ENCODE measurements at places on chromosomes 7 and 10. TPM values are rescaled to one million over a fixed set of nuclear protein-coding genes. Genes with fewer than 3 reads are reported as not detected.

MALRD1 gene
- 1.1 TPM for total RNA-seq

HTRA1 gene
- 40.9 TPM for total RNA-seq

CFAP43 gene
- total RNA-seq, result not detected

NAT16 gene
- not detected for total RNA-seq

CALCR gene
- total RNA-seq, result 0.05 TPM

ACSL5 gene
- total RNA-seq, result 6.0 TPM

SPDYE18 gene
- 0.22 TPM for total RNA-seq

GLI3 gene
- 3.3 TPM for total RNA-seq

FAM237B gene
- not detected for total RNA-seq

PNLIPRP2 gene
- not detected for total RNA-seq

VPS37D gene
- 2.7 TPM for total RNA-seq

CHST15 gene
- 3.0 TPM for total RNA-seq

VWDE gene
- total RNA-seq, result not detected

CPEB3 gene
- total RNA-seq, result 14.4 TPM

COL26A1 gene
- total RNA-seq, result not detected

CRYGN gene
- total RNA-seq, result 0.43 TPM

ANKRD1 gene
- 1,733 TPM for total RNA-seq

DGKI gene
- total RNA-seq, result 1.4 TPM

NPFFR1 gene
- total RNA-seq, result 0.03 TPM

STEAP1B gene
- 0.43 TPM for total RNA-seq

TUBB8 gene
- total RNA-seq, result not detected

GNGT1 gene
- total RNA-seq, result not detected

CYTH3 gene
- 25.6 TPM for total RNA-seq

SLC13A1 gene
- not detected for total RNA-seq

SFRP4 gene
- total RNA-seq, result 0.59 TPM

LRRD1 gene
- not detected for total RNA-seq

LEP gene
- 0.86 TPM for total RNA-seq

PLEKHA8 gene
- 3.9 TPM for total RNA-seq

FAM180A gene
- 5.9 TPM for total RNA-seq

BMPR1A gene
- total RNA-seq, result 50.2 TPM

NXPH1 gene
- total RNA-seq, result not detected

ELN gene
- total RNA-seq, result 33.2 TPM

CNPY4 gene
- 9.5 TPM for total RNA-seq

BUD31 gene
- total RNA-seq, result 31.5 TPM

RNLS gene
- 22.5 TPM for total RNA-seq

TMEM196 gene
- not detected for total RNA-seq

DDIT4 gene
- total RNA-seq, result 54.8 TPM

PSPH gene
- total RNA-seq, result 12.0 TPM
